NCI-H1694 treated with DMSO at 0.1 percent for 48 hours (cell line): ENCODE measurements at places on chromosomes 13 and 19.
A peak's percentile ranks its signal among the peaks of the same experiment; 100 is the strongest.

- DNase-seq = no peak
These were observed 7.7 kb downstream of the NPHS1 start for GRCh38 chr19:35844482-35845214.

DNA sequence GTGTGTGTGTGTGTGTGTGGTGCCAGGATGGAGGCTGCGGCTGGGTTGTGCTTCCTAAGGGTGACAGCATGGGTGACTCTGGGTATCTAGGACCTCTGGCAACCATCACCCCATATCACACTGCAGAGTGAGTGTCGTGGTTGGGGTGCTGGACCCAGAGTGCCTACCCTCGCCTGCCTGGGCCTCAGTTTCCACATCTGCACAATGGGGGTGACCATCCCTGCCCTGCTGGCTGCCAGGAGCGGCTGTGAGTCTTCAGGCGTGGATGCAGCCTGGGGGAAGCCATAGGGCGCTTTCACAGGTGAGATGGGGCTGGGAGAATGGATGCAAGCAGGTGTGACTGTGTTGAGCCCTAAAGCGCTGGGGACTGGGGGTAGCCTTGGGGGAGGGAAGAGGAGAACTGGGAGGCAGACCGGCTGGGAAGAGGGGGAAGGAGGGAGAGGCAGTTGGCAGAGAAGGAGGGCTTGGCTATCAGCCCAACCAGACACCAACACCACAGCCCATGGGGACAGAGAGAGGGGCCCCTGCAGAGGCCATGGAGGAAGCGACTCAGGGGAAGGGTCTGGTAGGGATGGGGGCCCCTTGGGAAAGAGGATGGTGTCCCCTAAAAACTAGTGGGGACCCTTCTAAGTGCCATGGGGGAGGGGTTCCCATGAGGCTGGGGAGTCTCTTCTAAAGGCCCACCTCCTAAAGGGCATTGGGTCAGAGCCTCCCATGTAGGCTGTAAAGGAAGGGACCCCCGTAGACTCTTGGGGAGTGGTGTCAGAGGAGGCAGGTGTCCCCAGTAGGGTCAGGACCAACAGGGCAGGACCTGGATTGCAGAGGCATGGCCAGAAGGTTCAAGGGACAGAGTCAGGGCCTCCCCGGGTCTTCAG is 1.7 kb downstream of the PLPPR2 start:
- no peak for DNase-seq

GRCh38 chr13:62292714-62293480 is 877.2 kb upstream of the PCDH20 start:
- no peak for DNase-seq

DNA sequence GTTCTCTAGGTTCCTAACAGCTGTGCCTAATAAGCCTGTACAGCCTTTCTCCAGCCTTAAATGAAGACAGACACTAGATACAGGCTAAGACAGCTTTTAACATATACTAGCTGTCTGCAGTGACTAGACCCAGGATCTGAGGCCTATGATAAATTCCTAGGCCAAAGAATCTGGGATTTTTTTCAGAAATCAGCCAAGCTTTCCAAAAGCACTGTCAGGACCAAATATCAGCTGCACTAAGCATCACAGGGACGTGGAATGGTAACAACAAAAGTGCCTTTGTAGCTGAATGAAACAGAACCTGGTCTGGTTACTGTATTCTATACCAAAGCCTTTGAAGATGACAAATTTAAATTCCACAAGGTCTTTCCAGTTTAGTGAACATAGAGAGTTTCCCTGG is 77.9 kb upstream of the DOCK9 start:
- DNase-seq = no peak

DNA sequence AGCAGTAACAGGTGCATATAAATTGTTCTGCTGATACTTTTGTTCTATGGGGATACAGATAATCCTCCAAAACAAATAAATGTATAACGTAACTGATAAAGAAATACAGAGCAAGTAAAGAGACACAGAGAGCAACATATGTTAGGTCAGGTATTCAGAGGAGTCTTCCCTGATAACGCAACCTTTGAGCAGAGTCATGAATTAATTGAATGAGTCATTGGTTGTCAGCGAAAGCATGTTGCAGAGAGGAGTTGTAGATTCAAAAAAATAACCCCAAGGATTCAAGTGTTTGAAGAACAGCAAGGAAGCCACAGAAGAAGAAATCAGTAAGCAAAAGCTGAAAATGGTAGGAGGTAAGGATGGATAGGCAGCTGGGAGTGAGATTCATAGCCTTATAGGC is 245.2 kb downstream of the TBC1D4 start:
- no peak for DNase-seq

- DNase-seq = no peak
These were observed 4.3 kb upstream of the PALM3 start for GRCh38 chr19:14066134-14066533.

- DNase-seq = no peak
These were observed 351.1 kb downstream of the DCT start for GRCh38 chr13:94128430-94128829.

GRCh38 chr13:33326246-33326645 is 40.7 kb upstream of the STARD13 start:
- no peak for DNase-seq

DNA sequence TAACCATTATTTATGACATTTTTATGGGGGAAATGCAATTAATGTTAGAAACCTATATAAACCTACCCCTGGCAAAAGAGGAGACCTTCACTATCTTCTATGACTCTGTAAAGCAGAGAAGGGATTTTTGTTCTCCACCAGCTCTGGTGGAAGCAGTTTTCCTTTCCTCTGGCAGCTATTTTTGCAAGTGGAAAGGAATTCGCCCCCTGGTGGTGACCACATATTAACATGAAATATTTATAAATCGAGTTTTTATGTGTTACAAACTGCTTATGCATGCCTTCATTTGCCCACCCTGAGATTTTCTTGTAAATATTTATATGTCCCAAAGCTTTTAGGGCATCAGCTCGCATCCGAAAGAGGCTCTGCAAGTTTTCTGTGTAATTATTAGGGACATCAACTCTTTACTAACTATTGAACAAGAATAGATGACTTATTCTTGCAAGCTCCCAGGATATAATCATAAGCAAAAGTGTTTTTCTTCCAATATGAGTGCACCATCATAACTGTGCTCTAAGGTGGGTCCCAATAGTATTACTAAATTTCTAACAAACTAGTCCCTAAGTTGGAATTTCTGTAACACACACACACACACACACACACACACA is 62.4 kb downstream of the SERTM1 start:
- peak; percentile 24 for DNase-seq

GRCh38 chr13:50073340-50073739 is 58.1 kb downstream of the KCNRG start:
- no peak for DNase-seq

DNA sequence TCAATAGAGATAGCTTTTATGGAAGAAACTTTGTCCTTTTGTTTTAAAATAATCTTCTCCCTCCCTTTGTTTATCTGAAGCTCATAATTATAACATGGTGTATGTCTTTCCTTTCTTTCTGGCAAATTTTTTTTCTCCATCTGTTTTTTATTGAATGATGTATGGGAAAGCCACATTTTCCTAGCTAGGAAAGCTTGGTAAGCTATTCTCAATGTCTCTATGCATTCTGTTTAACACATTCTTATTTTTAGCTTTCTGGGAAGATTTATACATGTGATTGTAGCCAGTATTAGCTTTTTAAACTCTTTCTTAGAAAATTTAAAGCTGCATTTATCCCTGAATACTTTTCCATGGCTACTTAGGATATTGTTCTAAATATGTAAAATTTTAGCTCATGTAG is 124.9 kb upstream of the CSNK1A1L start:
- DNase-seq = no peak

DNA sequence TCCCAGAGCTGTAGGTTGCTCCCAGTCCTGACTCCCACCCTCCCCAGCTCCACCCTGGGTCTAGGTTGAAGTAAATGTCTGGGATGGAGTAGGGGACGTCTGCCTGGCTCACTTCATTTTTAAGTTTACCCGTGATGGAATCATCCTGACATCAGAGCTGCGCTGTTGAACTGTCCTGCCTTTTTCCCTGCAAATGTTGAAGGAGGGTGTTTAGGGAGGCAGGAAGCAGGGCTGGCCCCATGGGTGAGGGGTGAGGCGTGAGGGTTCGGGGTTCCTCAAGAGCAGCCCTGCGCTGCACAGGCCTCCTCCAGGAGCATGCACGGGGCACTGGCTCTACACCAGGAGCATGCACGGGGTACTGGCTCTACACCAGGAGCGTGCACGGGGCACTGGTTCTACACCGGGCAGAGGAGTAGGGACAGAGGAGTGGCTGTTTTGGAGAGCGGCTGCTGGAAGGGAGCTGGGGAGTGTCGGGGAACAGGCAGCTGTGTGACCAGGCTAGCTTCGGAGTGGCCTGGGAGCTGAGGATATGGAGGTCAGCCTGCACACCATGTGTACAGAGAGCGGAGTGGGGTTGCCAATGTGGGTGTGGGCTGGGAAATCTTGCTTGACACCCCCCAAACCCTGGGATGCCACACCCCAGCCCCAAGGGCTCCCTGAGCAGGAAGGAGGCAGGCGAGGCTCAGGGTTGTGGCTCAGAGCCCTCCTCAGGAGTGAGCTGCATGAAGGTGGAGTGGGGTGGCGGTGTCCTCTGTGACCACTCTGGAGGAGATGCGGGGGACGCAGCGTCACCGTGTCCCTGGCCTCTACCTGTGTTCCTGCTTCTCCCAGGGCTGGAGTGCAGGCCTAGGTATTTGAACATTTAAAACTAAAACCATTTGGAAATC is 63.3 kb downstream of the GPR12 start:
- no peak for DNase-seq

DNA sequence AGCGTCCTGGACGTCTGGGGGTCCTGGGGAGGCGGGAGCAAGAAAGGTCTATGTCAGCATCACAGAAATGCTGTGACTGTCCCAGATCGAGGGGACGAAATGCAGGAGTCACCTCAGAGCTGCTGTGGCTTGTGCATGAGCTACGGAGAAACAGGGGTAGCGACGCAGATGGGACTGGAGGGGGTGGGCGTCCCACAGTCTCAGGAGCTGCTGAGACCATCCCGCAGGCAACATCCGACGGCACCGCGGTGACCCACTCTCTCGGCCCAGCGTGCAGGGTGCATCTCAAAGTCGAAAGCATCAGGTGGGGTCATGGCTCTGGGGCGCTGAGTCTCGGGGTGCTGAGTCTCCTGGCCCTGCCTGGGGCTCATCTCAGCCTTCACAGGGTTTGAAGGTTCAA is 37.4 kb upstream of the C13orf46 start:
- no peak for DNase-seq

GRCh38 chr13:46659413-46660065 is 106.6 kb downstream of the LRCH1 start:
- no peak for DNase-seq

GRCh38 chr13:76929851-76930374 is 18.4 kb upstream of the ACOD1 start:
- no peak for DNase-seq

GRCh38 chr19:2354670-2355069 is 5.4 kb upstream of the TMPRSS9 start:
- DNase-seq = no peak

DNA sequence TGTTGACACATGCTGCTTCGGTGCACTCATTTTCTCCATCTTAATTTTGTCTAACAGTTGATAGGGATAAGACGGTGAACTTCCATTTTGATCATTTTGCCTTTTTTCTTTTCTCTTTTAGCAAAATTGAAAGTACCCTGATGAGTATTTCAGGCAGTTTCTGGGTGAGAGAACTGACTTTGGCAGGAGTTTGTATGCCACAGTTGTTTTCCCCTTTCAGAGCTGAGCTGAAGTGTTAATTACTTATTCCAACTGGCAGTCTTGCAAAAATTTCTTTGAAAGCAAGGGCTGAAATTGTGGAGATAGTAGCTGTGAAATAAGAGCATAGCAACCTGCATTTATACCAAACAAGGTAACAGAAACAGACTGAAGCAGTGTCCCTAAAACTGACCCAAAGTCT is 180.2 kb downstream of the SLITRK5 start:
- DNase-seq = no peak

GRCh38 chr19:36528921-36529518 is 949 bp upstream of the ZNF260 start:
- no peak for DNase-seq

DNA sequence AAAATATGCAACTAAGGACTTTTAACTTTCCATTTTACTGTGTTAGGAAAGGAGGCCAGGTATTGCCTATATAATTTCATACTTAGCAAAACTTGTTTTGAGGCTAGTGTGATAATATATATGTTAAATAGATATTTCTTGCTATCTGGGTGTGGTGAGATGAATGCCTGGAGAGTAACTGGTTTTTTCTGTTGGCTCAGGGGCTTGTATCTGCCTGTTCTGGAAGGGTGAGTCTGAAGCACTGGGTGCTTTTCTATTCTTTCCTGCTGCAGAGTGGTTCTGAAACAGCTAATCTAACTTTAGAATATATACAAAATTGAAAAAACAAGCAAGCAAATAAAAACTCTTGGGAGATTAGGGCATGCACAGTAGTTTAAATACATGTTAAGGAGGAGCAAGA is 64.6 kb upstream of the MYCBP2 start:
- DNase-seq = no peak

DNA sequence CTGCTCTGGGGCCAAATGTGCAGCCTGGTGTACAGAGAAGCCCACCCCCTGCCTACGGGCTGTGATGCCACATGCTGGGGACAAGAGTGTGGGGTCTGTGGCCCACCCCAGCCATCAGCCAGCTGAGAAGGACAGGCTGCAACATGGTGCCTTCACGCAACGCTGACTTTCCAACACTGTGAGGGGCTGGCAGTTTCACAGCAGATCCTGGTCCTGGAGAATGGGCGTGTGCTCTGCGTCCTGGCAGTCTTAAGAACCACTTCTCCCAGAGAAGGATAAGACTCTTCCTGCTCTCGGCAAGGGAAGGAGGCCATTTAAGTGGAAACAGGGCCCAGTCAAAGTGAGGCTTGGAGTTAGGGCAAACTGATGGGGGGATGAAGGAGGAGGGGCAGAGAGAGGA is 4.6 kb downstream of the LRRC4B start:
- DNase-seq = no peak

DNA sequence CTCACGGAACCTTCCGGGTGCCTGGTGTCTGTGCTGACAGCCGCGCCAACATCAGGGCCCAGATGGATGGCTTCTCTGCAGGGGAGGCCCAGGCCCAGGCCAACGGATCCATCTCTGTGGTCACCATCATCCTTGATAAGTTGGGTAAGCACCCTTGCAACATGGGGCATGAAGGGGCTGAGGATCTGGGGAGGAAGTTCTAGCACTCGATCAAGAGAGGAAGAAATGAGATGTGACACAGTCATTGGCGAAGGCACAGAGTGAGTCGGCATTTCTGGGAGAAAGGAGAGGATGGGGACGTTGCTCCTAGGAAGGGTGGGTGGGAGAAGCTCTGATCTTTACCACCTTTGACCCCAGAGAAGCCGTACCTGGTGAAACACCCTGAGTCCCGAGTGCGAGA is 4.4 kb downstream of the CILP2 start:
- DNase-seq = no peak

- no peak for DNase-seq
These were observed 204.4 kb downstream of the LACC1 start for GRCh38 chr13:44084146-44084545.

- no peak for DNase-seq
These were observed 90.9 kb upstream of the ZNF507 start for GRCh38 chr19:32254509-32254890.
